ENCODE measurements at places on chromosomes 12 and 14.

- DNase-seq: no peak
These were observed 7.6 kb upstream of the KRT80 start for GRCh38 chr12:52199294-52199919.

- no peak for DNase-seq
These were observed 192.8 kb upstream of the AMIGO2 start for GRCh38 chr12:47272412-47273190.

- DNase-seq: no peak
These were observed 212.5 kb upstream of the RTL1 start for GRCh38 chr14:101116065-101116464.

- DNase-seq: no peak
These were observed 35.2 kb downstream of the PPM1H start for GRCh38 chr12:62899568-62900390.

DNA sequence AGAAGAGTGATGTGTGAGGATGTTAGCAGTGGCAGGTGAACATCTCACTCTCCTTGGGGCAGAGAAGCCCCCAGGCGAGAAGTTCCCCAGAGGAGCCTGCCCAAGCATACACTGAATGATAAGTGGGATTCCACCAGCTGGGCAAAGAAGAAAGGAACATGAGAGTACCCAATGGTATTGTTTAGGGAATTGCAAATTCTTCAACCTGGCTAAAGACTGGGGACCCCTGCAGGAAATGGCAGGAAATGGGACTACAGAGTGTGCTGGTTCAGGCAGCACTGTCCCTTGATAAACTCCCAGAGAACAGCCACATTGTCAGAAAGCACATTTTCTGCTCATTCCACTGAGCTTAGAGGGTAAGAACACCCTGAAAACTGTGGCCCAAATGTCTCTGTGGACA is 121.3 kb downstream of the RPS29 start:
- no peak for DNase-seq

GRCh38 chr12:75478116-75478794 is 2.3 kb upstream of the GLIPR1 start:
- DNase-seq: no peak

GRCh38 chr14:65006261-65006721 is 19.6 kb downstream of the FNTB start:
- DNase-seq: no peak

- DNase-seq: no peak
These were observed 49.2 kb downstream of the FGD4 start for GRCh38 chr12:32448586-32448985.

- no peak for DNase-seq
These were observed 120.7 kb upstream of the SLC38A2 start for GRCh38 chr12:46493150-46493833.

- peak; percentile 26 for DNase-seq
These were observed 301.1 kb downstream of the DUSP6 start for GRCh38 chr12:89051065-89051677.

DNA sequence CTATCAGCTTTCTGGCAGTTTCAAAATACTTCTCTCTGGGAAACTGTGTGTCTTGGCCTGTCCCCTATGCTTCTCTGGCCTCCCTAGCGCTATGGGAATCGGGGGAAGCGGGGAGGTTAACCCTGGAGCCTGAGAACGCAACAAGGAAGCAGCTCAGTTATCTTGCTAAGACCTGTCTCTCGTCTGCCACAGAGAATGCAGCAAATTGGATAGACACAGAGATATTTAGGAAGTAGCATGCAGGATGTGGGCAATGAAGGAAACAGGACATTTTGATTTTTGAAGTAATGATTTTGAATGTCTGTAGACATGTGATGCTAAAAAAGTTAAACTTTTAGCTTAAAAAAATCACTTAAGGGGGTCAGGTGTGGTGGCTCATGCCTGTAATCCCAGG is 6.6 kb upstream of the CALCOCO1 start:
- DNase-seq: no peak

DNA sequence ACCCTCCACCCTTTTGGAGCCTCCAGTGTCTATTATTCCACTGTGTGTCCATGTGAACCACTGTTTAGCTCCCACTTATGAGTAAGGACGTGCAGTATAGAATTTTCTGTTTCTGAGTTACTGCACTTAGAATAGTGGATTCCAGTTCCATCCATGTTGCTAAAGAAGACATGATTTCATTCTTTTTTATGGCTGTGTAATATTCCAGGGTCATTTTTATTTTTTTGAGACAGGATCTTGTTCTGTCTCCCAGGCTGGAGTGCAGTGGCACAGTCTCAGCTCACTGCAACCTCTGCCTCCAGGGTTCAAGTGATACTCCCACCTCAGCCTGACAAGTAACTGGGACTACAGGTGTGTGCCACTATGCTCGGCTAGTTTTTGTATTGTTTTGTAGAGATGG is 31.6 kb downstream of the EML1 start:
- DNase-seq: no peak

DNA sequence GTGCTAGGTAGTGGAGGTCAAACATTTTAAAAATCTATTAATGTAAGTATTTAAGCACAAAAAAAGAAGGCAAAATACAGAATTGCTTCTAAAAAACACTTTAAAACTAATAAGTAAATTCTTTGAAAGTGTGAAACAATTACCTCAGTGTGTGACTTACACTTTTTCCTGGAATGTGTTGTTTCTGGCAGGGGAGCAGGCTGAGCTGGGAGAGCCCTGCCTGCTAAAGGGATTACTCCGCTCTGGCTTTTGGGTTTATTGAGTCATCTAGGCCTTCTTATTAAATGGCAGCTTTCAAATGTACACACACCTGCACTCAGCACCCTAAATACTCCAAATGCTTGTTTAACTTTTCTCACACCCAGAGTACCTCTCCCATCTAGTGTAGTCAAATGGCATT is 279.8 kb downstream of the AKAP6 start:
- DNase-seq: no peak

DNA sequence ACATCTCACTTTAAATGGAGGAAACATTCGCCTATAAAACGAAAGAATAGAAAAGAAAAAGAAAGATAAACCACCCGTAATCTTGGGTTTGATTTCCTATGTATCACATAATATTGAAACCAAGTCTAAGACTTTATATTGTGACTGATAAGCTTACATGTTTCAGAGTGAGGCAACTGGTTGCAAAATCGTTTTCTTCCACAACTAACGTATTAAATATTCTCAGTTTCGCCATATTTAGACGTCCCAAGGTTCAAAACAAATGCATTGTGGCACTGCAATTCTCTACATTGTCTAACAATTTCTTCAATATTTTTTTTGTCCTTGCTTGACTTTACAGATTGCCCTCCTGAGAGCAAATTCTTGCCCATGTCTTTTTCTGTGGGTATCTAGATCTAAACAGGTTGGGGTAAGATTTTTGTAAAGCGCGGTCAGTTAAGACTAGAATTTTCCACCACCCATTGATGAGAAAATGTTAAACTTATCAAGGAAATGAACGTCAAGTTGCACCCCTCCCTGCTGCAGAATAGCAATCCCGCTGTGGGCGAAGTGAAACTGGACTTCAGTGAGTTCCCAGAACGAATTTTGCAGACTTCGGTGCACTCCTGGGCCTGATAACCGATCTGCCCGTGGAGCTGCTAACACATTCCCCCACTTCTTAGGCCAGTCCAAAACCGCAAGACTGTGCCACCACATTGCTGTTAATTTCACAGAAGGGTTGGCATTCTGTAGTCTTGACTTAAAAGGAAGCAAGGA is 2.7 kb downstream of the TBX3 start:
- DNase-seq: no peak

DNA sequence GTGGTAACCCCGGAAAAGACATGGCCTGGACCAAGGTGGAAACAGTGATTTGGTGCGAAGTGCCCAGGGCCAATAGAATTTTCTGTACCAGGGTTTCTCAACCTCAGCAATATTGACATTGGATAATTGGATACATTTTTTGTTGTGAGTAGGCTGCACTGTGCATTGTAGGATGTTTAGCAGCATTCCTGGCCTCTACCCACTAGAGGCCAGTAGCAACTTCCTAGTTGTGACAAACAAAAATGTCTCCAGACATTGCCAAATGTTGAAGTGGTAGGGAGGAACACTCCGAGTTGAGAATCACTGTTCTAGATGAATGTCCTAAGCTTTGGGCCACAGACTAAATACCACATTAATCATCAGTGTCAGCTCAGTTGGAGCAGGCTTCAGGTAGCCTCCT is 6.2 kb upstream of the CGRRF1 start:
- no peak for DNase-seq

DNA sequence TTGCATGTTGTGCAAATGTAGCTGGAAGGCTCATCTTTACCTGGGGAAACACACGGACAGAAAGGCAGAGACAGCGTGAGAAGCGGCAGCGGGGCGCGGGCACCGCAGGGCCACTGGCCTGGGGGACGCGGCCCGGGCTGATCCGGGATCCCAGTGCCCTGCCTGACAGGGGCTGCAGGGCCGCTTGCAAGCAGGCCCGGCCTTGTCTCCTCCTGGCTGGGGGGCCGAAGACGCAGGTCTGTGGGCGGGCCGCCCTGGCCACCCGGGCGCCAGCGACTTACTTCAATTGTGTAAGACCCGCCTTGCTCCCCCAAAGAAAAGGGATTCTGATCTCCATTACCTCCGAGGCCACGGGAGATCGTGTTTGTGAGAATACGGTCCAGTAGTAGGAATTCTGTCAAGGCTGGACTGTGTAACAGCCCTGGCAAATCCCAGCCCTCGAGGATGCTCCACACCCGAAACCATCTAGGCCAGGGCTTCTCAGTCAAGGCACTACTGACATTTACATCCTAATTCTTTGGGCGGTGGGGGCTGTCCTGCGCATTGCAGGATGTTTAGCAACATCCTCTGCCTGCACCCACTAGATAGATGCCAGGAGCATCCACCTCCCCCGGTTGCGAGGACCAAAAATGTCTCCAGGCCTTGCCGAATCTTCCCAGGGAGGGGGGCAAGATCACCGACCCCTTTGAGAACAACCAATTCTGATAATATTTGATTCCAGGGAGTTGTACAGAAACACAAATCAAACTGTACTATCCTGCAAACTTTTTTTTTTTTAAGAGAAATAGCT is 95.6 kb downstream of the BCL11B start:
- DNase-seq: no peak

DNA sequence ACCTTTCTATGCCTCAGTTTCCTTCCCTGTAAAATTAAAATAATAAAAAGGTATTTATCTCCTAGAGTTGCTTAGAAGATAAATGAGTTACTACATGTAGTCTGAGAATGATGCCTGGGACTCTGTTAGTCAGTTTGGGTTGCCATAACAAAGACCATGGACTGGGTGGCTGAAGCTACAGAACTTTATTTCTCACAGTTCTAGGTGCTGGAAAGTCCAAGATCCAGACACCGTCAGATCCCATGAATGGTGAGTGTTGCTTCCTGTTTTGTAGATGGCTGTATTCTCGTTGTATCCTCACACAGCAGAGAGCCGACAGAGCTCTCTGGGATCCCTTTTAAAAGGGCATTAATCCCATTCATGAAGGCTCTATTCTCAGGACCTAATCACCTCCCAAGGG is 64.0 kb upstream of the LTA4H start:
- DNase-seq: no peak

DNA sequence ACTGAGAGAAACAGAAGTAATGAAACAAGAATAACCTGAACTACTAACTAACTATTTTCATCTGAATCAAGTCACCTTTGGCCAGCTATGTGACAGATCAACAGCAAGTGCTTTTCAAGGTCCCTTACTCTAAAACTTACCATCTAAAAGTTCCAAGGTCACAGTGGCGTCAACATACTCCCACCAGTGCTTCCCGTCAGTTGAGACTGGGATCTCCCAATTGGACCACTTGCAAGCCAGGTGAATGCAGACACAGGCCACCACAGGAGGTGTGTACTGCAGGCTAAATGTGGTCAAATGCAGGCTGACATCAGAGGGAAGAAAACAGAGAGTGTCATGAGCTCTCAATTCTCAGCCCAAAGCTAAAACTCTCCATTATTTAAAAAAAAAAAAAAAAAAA is 13.8 kb upstream of the KANSL2 start:
- DNase-seq: no peak

GRCh38 chr14:51691176-51691575 is 39.5 kb downstream of the FRMD6 start:
- no peak for DNase-seq

- DNase-seq: no peak
These were observed 1044.3 kb downstream of the BCL11B start for GRCh38 chr14:98227727-98228111.

GRCh38 chr12:3218228-3219171 is 141.3 kb downstream of the TSPAN9 start:
- DNase-seq: peak; percentile 53

DNA sequence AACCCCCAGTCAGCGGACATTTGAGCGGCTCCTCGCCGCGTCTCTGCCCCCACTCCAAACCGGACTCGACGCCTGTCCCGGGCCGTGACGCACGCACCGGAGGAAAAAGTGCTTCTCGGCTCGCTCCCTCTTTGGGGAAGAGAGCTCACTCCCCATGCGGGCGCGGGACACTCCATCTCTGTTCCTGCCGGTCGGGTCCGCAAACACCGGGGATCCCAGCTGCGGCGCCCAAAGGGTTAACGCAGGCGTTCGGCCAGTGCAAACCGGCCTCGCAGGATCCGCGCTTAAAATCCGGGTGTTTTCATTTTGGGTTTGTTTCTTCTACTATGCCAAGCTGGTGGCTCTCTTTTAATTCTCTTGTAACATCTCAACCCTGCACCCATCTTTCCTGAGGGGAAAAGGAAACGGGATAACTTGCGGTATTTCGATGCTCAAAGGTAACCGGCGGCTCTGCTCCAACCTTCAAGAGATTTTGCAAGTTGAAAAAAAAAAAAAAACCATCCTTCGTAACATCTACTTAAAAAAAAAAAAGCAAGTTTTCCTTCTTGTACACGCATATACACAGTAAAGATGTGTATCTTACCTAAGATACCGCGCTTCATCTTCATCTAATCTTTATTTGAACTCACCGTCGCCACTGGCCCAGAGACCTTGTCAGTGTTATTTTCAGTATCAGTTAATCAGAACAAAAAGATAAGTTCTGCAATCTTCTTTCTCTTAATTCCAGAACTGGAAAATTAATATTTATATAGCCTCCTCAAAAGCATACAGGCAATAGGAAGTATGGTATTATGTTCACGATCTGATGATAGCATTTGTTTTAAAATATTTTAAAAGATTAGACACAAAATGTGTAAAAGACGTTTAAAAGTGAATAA is 1.6 kb upstream of the ATP2B1 start:
- no peak for DNase-seq

DNA sequence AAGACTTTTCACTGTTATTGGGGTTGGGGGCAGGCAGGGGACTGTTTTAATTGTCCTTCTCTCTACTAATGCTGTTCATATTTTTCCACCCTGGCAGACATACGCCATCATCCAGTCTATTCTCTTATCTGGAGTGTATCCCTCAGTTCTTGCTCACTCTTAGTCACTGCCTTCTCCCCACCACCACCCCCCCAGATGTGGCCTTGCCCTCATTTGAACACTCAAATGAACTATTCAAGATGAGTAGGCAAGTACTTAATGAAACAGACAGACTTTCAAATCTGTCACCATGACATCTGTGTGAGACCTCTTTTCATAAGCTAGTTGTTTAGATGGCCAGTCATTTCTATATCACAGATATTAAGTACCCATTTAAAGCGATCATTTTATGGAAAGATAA is 10.1 kb downstream of the NUDT4 start:
- no peak for DNase-seq

- no peak for DNase-seq
These were observed 16.1 kb downstream of the TAMALIN start for GRCh38 chr12:52022841-52023181.

GRCh38 chr14:20714593-20715250 is 26.2 kb downstream of the ANG start:
- no peak for DNase-seq

- no peak for DNase-seq
These were observed 11.3 kb upstream of the EML5 start for GRCh38 chr14:88804035-88804434.
